ENCODE measurements at places on chromosomes 2 and 18.

DNA sequence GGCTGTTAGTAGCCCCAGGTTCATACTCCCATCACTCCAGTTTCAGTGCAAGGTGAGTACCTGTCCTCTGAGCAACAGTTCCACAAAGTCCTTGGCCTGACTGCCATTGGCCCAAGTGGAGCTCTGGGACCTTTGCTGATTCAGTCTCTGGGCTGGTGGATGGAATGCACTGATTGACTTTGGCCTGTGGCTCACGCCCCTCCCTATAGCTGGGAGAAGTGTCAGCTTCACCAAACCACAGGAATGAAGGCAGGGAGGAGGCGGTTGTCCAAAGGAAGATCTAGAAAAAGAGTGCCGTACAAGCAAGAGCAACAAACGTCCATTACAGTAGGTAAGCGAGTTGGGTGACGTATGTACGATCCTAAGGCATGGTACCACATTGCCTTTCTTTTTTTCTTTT lies 34.0 kb downstream of the QPCT start:
- no peak for DNase-seq

DNA sequence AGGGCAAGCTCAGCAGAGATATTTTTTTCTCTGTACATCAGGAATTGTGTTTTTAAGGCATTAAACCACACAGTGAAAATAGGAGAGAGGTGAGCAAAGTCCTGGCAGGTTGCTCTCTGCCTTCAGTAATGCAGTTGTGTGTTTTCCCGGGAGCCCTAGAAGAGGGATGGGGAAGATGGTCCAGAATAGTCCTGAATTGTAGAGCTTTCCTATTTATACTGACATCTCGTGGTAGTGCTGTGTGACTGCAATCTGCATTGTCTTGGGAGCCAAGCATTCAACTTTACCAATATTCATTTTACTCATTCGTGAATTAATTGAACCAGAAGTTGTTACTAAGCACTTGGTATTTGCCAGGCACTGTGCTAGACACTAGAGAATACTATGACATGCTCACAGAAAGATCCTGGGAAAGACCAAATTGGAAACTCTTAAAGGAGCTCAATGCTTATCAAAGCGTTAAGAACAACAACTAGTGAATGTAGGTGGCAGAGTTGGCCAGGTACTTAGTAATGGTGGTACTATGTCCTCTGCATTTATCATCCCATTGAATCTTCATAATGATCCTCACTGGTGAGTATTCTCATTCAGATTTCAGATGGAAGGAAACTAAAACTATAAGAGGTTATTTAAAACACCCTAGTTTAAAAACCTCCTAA lies 214.6 kb downstream of the TRIB2 start:
- DNase-seq: no peak

GRCh38 chr2:15675456-15676195 lies 84.0 kb downstream of the DDX1 start:
- DNase-seq: no peak

GRCh38 chr18:2538844-2539243 lies 32.5 kb downstream of the METTL4 start:
- DNase-seq: no peak

DNA sequence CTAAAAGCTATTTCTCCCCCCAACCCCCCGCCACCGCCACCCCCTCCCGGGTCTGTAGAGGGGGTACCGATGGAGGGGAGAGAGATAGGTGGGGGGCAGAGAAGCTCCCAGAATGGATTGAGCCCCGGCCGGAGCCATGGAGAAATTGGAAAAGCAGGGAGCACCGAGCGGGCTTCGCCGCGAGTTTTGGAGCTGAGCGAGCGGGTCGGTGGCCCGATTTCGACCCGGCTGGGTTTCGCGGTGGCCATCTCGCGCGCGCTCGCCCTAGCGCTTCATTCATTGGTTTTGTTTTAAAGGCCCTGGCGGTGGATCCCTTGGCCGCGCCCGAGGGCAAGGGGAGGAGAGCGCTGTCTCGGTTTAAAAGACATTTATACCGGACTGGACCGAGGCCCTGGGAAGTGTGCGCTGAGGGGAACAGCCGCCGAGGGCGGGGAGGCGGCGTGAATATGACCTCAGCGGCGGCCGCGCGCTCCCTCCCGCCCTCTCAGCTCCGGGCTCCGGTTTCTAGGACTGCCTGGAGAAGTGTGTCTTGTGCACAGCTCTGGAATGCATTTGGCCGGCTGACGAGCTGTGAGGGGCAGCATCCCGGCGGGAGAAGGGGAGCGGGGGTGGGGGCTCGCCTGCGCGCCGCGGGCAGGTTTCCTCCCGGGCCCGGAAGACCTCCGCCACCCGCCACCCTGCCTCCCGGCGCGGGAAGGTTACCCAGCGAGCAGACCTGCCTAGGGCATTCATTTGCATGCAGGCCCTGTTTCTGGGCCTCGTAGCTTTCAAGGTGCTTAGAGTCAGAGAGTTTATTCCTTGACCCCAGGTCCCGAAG lies 1.7 kb upstream of the SMAD7 start:
- DNase-seq: no peak

GRCh38 chr2:105378921-105379383 lies 19.9 kb downstream of the FHL2 start:
- no peak for DNase-seq

DNA sequence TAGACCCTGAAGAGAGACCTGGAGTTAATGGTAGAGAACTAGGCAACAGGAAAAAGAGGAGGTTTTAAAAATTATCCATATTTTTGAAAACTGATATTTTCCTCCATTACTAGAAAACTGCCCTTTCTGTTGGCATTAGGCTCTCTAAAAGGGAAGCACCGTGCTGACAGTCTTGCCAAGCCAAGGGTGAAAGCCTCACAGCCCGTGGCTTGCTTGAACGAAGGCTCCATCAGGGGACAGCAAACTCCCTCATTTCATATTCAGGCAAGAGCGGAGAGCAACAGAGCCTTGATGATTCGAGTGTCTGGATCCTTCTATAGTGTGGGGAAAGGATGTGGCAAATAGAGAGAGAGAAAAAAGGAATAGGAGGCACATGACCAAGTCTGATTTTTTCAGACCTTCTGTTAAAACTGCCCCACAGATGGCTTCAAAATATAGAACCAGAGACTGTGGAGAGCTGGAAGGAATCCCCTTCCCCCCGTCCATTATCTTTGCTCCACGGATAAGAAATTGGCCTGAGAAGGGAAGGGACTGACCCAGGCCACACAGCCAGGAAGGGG lies 67.0 kb downstream of the CACNB4 start:
- no peak for DNase-seq

DNA sequence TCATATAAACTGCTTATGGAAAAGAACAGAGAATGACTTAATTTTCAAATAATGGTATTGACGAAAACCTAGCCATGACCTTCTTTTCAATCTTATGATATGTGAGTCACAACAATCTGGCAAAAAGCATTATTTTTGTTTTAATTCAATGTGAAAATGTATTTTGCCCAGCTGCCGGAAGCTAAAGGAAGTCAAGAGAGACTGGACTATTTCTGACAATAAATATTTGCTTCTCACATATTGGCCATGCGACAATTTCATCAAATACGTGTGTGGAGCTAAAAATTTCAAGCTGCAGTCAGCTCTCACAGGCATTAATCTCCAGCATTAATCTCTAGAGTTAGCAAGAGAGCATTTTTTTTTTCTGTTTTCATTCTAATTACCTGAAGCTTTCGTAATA lies 881.0 kb downstream of the CPS1 start:
- DNase-seq: no peak

DNA sequence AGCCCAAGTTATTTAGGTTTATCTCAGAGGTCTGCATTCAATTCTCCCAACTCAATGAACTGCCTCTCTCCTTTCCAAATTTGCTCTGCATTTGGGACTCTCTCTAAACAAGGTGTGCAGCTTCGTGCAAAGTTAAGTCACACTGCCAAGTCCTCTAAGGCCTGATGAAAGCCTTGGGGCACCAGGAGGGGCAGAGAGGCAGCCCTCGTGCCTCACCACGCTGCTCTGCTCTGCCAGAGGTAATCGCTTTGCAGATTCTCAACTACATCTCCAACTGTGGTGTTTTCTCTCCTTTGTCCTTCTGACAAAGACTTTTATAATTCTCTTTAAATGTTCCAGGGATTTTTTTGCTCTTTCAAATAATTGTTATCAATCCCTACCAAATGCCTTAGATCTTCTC lies 283.0 kb downstream of the MEIS1 start:
- no peak for DNase-seq

- DNase-seq: no peak
Observed at GRCh38 chr2:104952976-104953375, 84.9 kb upstream of the MRPS9 start.

- no peak for DNase-seq
Observed at GRCh38 chr18:44143072-44143471, 537.6 kb upstream of the SETBP1 start.

- DNase-seq: no peak
Observed at GRCh38 chr2:142286618-142287017, 155.8 kb upstream of the LRP1B start.

- DNase-seq: no peak
Observed at GRCh38 chr2:65375723-65376122, 56.7 kb downstream of the SPRED2 start.

DNA sequence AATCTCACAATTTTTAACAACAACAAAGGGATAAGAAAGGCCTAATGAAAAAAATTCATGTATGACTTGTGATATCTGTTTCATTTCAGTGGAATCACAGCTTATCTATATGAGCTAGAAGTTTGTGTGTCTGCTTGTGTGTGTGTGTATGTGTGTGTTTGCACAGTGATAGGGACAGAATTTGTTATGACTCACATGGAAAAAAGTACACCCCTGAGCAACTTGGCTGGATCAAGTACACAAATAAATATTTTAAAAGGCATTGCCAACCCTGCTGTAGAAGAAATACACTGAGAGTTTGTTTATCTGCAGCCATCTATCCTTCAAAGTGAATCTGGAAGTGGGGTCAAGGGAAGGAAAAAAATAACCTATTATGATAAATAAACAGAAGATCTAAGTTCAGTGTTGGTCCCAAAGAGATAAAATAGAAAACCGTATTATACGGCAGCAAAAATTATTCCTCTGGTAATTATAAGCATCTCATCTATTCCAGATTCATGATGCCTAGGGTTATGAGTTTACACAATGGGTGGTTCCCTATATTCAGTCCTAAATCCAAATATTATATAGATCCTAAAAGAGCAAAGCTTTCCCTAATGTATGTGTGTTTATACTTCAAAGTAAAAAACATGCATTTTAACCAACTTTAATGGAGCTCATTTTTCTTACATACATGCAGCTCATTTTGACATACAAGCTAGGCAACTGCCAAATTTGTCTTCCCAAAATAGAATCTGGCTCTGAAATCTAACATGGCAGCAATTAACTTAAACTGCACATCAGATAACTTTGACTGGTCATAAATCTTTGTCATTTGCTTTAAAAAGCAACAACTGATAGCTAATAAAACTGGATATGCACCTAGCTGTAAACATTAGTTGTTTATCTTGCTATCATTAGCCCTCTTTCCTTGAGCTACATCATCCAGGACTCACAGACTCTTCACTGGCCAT lies 420.6 kb downstream of the IRS1 start:
- DNase-seq: no peak

DNA sequence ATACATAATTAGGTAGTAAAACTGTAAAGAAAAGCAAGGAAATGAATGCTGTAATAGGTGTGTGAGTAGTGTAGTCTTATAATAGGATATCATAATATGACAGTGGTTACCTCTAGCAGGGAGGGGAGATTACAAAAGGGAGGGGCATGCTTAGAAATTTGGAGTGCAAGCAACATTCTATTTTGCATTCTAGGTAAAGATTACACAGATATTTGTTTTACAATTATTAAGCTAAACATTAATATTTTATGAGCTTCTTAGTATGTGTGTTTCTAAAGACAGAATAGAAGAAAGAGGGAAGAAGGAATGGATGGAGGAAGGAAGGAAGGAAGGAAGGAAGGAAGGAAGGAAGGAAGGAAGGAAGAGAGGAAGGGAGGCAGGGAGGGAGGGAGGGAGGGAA lies 177.9 kb downstream of the PAX3 start:
- no peak for DNase-seq

- DNase-seq: no peak
Observed at GRCh38 chr18:46601141-46601805, 55.7 kb downstream of the LOXHD1 start.

GRCh38 chr2:127102521-127103242 lies 4.3 kb downstream of the BIN1 start:
- DNase-seq: no peak

DNA sequence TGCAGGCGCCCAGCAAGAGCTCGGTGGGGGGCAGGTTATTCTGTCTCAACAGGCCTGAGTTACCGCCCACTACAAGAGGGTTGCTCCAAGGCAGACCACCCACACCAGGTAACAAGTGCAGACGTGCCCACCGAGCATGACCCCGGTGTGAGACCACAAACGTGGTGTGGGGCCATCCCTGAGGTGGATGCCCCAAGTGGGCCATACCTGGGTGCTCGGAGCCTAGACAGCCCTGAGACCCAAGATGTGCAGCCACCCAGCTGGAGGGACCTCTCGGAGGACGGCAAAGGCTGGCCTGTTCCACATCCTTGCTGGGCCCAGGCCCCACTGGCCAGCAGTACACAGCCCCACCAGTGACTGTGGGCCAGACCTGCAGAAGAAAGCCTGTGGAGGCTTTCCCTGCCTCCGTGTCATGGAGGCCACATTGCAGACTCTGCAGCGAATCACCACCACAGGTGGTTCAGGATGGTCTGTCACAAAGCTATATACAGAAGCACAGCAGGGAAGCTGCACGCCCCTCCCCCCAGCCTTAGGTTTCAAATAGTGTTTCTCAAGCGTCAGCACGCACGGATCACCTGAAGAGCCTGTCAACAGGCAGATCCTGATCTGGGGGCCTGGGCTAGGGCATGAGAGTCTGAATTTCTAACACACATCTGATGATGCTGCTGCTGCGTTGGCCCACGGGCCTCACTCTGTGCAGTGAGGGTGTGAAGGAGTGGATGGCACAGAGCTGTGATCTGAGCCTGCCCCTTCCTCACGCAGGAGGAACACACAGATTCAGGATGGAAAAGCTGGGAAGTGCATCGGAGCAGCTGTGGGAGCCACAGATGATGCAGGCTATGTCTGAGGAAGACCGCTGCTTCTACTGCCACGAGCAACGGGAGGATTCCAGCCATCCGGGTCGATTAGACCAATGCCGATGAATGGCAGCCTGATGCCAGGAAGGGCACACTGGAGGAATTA lies 96.8 kb downstream of the UXS1 start:
- DNase-seq: no peak

DNA sequence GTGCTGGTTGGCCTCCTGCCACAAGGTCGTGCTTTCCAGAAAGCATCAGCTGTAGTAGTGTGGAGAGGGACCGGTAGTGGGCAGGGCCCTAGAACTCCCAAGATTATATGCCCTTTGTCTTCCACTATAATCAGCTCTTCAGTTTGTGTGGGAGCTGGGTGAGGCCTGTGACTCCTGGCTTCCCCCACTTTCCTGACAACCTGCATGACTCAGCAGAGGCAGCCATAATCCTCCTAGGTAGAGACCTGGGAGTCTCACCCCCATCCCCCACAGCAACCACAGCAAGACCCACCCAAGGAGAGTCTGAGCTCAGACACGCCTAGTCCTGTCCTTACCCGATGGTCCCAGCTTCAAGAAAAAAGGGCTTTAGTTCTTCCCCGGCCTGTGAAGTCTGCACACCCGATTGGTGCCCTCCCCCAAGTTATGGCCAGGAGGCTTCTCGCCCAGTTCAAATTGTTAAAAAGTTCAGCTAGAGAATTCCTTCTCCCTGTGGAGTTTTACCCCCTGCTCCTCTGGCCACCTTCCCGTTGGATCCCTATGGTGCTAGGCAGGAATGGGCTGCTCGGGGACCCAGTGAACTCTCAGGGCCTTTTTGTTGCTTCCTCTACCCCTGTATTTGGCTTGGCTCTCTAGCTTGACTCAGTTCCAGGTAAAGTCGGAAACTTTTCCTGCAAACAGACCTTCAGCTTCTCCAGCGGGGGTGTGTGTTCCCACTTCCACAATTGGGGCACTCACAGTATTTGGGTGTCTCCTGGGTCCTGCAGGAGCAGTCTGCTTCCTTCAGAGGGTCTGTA lies 57.8 kb upstream of the FAM237A start:
- DNase-seq: no peak

Measured in cortex of kidney (tissue), 1 donor.